ENCODE measurements at places on chromosomes 7 and 10. TPM values are rescaled to one million over a fixed set of nuclear protein-coding genes. Genes with fewer than 3 reads are reported as not detected.
A peak's percentile ranks its signal among the peaks of the same experiment; 100 is the strongest.

Gene NME8
- total RNA-seq, result not detected

DNA sequence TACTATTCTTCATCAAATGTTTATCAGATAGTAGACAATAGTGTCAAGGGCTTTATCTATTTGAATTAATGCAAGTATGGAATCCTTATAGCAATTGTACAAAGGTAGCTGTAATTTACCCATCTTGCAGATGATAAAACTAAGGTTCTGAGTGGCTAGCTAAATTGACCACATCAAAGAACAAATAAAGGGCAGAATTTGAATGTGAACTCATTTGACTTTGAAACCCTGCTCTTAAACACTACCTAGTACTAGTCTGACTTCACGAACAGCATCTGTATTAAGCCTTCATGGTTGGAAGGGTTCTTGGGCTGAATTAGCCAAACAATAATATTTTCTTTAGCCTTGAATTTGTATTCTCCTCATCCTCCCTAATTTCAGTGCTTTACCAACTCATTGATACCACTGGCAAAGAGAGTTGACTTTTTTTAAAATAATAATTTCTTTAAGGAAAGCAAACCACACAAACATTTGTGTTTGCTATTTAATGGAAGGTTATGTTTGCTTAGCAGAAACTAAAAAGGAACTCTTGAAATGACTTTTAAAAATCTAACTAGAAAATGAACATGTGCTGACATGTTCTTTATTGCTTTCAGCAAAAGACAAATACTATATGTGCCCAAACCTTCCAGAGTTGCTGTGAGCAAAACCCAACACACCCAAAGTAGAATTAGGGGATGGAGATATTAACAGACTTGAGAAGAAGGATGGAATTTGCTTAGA lies 322.6 kb downstream of the RNLS start:
- no peak for DNase-seq

Gene ZNF117
- total RNA-seq, result 2.5 TPM

- no peak for DNase-seq
These were observed 74.9 kb upstream of the COL13A1 start for GRCh38 chr10:69726850-69727249.

DNA sequence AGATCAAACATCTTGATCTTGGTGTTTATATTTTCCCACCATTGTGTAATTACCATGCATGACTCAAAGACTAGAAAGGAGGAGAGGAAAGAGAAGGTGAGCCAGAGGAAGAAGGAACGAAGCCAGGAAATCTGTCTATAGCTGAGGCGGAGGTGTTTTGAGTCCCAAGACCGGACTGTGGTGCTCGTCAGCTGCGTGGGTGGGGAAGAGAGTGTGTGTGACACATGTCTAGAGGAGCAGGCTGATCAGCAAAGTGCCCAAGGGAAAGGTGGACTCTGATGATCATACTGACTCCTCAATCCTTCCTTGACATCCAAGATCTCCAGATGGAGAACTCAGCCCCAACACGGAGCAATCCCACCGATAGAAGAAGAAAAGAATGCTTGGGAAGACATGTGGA lies 189.5 kb upstream of the MINDY3 start:
- no peak for DNase-seq

GRCh38 chr10:129518793-129519192 lies 51.8 kb downstream of the MGMT start:
- no peak for DNase-seq

DNA sequence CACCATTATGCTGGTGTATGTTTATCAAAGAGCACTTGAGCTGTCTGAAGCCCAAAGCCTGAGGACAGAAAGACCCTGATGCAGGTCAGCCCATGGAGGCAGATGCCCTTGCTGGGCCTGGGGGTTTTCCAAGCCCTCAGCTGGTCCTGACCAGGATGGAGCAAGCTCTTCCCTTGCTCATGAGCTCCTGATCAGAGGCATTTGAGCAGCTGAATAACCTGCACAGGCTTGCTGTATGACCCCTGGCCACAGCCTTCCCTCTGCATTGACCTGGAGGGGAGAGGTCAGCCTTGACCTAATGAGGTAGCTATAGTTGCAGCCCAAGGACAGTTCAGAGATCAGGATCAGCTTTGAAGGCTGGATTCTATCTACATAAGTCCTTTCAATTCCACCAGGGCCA lies 13.0 kb downstream of the AQP1 start:
- peak; percentile 0 for DNase-seq

GRCh38 chr10:126481181-126481580 lies 92.9 kb upstream of the ADAM12 start:
- DNase-seq, result no peak

Gene ADIRF
- total RNA-seq, result not detected

DNA sequence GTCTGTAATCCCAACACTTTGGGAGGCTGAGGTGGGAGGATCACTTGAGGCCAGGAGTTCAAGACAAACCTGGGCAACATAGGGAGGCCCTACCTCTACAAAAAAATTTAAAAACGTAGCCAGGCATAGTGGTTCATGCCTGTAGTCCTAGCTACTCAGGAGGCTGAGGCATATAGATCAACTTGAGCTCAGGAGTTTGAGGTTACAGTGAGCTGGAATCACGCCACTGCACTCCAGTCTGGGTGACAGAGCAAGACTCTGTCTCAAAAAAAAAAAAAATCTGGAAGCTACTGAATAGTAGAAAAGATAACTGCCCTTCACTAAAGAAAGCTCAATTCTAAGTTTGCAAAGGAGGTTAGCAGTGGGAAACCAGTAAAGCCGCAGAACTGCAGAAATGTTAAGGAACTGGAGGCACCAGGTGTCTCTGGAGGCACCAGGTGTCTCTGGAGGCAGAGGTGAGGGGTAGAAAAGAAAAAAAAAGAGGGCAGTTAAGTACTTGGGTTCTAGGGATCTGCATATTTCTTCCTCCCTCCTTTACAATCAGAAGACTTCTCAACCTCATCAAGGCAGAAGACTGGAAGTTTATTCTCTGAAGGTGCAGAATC lies 56.5 kb downstream of the RNLS start:
- no peak for DNase-seq

Gene PRKRIP1
- 20.2 TPM for total RNA-seq

DNA sequence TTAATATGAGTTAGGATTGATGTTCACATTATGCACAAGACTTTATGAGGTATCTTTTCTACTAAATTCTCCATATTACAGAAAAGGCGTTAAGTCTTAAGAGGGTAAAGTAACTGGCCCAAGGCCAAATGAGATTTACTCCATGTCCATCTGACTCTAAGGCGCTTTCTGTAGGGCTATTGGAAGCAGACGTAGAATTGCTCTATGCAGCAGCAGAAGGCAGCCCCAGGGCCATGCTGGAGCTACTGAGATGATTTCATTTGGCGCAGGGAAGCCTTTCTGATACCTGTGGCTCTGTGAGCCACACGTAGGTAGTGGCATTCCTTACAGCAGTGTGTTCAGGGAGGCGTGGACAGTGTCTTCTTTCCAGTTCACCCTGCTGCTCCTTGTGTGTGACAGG lies 133.1 kb downstream of the SH2D4B start:
- no peak for DNase-seq

Gene CUTC
- total RNA-seq, result 9.3 TPM

DNA sequence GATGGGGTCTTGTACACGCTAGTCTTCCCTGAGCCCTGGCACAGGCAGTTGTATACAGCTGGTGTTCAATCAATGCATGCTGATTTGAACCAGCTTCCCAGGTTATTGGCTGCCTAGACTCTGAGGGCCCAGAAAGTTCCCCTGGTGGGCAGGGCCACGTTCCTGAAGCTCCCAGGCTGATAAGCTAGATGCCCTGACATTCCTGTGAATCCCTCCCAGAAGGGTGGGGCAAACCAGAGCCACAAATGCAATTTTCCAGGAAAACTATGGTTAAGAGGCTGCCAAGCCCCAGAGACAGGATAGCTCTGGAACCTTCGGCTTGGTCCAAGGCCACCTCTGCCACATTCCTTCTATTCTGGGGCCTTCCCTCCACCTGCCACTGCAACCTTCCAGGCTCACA lies 78.2 kb downstream of the FAM53B start:
- no peak for DNase-seq

Gene DNA2
- total RNA-seq, result 40.0 TPM

Gene SPDYE2
- total RNA-seq, result not detected

GRCh38 chr10:74839708-74840107 lies 13.3 kb downstream of the KAT6B start:
- DNase-seq, result no peak

GRCh38 chr10:30493609-30494530 lies 59.9 kb downstream of the MAP3K8 start:
- DNase-seq, result no peak

DNA sequence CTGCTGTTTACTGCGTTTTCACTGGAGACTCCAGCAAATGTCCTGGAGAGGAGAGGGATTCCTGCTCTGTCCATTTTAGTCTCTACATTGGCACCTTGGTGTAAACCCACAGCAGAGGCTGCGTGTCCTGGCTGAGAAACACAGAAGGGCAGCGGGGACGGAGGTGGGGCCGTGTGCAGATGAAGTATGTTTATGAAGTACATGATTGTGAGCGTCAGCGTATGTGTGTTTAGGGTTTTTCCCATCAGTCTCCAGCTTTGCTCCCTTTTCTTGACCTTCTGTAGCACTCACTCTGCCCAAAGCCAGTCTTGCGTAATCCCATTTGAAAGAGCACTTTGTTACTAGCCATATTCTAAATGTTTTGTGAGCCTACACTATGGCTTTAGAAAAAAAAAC lies 750.7 kb upstream of the SORCS1 start:
- DNase-seq, result no peak

- DNase-seq, result no peak
These were observed 19.6 kb upstream of the CTTNBP2 start for GRCh38 chr7:117892821-117893220.

Gene TCF7L2
- total RNA-seq, result 43.0 TPM

GRCh38 chr7:102810916-102811315 lies 62.1 kb downstream of the FAM185A start:
- no peak for DNase-seq

Gene PTF1A
- not detected for total RNA-seq

GRCh38 chr7:101999393-101999792 lies 182.0 kb downstream of the CUX1 start:
- no peak for DNase-seq

- no peak for DNase-seq
These were observed 88.5 kb downstream of the CREM start for GRCh38 chr10:35215107-35215506.

Data from Calu3 (cell line).